Prostate gland (tissue), 2 donors: ENCODE measurements at places on chromosomes 4 and X.

- DNase-seq: peak; percentile 4
Measured at GRCh38 chrX:64894454-64895038, 81.7 kb downstream of the ZC4H2 start.

GRCh38 chr4:57078685-57079521 is 31.3 kb downstream of the IGFBP7 start:
- DNase-seq: peak; percentile 62

GRCh38 chr4:8215641-8216442 is 16.8 kb downstream of the SH3TC1 start:
- no peak for DNase-seq

- DNase-seq: no peak
Measured at GRCh38 chr4:150997141-150997540, 17.9 kb downstream of the LRBA start.

DNA sequence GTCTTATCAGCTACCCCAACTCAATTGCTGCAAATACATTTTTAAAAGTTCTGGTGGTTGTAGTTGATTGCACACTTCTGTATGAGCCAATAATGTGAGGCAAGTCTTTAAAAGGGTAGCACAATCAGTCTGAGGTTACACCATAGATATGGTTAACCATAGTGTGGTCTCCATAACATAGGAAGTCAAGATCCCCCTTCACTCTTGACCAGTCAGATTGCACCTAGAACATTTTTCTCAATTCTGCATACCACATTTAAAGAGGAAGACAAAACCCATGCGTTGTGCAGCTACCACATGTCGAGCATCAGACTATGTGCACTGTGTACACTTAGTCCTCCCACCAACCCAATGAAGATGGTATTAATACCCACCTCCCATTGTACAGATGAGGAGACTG is 26.5 kb upstream of the CYBB start:
- no peak for DNase-seq

GRCh38 chr4:43547561-43547960 is 655.0 kb downstream of the GRXCR1 start:
- DNase-seq: no peak

DNA sequence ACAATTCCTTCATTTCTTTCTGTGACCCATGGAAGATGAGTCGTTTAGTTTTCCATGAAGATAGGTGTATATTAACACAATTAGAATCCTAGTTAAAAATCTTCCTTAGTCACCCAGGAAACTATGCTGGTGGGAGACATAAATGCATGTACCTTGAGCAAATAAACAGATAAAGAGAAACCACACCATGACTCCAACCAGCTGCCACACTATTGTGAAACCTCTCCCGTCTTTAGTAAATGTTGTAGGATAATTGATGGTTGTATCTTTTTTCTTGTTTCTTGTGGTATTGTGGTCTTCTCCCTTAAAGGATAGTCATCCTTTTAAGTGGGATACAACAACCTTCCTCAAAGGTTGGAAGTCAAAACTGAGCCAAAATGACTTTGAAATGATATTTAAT is 103.8 kb upstream of the LEF1 start:
- DNase-seq: no peak

- DNase-seq: no peak
Measured at GRCh38 chrX:50066318-50066937, 134.4 kb downstream of the AKAP4 start.

GRCh38 chr4:13597141-13597540 is 30.4 kb downstream of the BOD1L1 start:
- no peak for DNase-seq

GRCh38 chrX:38636949-38637819 is 75.8 kb downstream of the TSPAN7 start:
- DNase-seq: peak; percentile 3

DNA sequence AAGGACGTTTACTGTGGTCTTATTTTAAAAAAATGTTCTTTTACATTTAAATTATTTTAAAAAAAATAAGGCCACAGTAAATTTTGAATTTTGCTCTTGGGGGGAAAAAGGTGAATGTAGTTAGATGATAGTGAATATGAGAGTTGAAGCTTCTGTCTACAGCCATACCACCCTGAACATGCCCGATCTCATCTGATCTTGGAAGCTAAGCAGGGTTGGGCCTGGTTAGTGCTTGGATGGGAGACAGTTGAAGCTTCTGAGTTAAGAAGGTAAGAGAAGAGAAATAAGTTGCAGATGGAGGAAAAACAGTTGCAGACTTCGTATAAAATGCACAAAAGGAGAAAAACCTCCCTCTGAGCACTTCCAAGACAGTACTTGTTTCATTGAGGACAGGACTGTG is 115.6 kb upstream of the NR3C2 start:
- DNase-seq: no peak

- peak; percentile 60 for DNase-seq
Measured at GRCh38 chr4:184648313-184649025, 778 bp downstream of the CASP3 start.

DNA sequence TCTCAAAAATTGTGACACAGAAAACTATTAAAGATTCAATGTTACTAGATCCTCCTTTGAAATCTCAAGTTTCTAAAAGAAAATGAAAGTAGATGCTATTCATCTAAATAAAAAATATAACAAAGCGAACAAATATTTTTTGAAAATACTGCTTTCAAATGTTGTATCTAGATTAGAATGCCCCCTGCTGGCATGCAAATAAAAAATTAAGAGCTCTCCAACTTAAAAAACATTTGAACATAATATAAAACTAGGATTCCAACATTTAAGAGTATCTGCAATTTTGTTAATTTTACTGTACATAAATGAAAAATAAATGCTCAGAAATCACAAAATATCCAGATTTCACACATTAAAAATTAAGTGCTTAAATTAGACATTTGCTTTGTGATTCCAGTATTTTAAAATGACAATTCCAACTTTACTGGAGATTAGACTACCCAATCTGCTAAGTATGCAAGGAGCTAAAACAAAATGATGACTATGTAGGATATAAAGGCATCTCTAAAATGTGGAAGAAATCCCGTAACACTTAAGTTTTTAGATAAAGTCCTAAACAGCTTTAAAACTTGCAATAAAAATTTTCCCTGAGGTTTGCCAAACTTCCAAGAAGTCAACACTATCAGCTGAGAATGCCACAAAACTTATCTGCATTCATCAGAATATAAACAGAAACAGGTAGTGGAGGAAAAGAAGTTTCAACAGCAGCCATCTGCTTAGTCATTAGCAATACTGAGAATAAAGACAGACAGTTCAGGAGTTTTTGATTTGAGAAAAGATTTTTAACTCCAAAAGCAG is 32.7 kb downstream of the DHX15 start:
- no peak for DNase-seq

DNA sequence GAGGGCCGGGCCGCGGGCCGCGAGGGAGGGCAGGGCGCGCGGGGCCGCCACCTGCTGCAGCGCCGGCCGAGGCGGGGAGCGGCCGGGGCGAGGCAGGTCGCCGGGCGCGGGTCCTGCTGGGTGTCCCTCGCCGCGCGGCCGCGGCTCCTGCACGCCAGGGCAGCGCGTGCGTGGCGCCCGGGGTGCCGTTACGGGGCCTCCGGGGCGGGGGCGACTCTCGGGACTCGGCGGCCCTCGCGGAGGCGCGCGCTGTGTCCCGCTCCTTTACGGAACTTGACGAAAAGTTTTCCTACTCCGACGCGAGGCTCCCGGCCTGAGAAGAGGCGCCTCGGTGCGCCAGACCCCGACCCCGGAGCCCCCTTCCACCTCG is 329 bp downstream of the TBC1D14 start:
- no peak for DNase-seq

DNA sequence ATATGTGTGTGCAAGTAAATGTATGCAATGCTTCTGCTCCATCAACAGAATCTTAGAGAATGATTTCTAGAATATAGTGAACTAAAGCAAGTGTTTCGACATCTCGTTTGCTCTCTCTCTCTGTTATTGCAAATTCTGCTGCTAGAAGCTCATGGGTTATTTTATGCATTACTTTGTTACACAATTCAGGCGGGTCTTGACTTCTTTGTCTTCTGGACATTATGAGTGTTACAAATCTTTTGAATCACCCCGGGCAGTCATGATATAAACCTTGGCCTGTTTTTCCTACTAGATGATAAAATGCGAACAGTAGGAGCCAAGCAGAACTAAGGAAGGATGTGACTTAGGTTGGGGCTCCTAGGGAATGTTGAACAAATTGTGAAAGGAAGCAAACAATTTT is 166.4 kb upstream of the SFRP2 start:
- DNase-seq: no peak

DNA sequence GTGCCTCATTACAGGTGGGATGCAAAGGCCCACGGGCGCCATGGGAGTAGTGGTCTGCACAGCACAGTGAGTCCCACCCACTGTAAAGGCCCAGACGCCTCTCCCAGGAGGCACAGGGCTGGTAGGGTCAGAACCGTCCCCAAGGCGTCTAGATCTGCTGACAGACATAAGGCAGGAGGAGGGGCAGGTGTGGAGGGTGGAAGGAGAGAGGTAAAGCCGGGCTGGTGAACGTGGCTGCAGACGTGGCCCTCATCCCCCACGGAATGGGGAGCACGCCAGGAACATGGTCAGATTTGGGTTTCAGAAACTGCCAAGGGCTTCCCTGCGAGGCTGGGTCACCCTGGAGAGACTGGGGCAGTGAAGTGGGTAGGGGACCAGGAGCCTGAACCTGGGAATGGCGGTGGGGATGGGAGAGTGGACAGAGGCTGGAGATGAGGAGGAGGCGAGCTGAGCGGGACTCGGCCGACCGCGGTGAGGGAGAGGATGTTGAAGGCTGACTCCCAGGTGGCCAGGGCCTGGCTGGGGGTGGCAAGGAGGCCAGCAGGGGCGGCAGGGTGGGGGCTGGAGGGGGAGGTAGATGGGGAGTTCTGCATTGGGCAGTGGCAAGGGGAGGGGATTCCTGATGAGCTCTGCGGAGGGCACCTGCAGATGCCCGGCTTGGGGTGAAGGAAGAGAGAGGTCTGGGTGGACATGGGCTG is 184.9 kb downstream of the AFAP1 start:
- DNase-seq: no peak
